Right kidney (tissue), 9 donors: ENCODE measurements at places on chromosomes 5 and 9.

- DNase-seq, result no peak
These were observed 50.6 kb downstream of the SMARCA2 start for GRCh38 chr9:2065704-2066103.

GRCh38 chr5:76669245-76669644 lies 46.0 kb upstream of the F2RL2 start:
- DNase-seq, result no peak

DNA sequence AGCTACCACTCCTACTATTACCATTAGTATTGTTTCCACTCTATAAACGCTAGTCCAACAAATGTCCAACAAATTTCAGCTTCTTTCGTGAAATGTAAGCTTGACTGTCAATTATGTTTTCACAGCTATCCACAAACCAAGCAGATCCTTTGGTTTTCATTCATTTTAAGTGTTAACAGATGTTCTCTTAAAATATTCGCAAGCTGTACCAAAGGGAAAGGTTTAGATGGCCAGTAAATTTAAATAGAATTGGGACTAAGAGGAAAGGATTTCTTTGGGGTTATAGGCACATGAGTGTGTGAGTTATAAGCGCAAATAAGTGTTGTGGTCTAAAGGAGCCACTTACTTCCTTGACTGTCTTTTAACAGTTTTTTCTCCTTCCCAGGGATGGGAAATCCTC lies 136.8 kb upstream of the ADRA1B start:
- no peak for DNase-seq

DNA sequence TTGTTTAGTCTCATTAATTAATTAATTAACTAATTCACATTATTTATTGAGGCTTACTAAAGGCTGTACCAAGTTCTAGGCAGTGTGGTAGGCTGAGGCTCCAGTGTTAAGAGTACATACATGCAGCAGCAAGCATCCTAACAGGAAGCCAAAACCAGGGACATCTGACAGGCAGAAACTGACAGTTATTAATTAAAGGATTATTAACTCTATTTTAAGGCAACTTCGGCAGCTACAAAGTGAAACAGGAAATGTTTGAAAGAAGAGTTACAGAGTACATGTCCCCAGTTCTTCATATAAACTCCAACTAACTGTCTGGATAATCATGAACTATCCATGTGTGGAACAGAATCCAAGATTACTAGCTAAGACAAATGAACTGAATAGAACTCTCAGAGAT lies 39.3 kb upstream of the GABRB2 start:
- DNase-seq, result no peak

DNA sequence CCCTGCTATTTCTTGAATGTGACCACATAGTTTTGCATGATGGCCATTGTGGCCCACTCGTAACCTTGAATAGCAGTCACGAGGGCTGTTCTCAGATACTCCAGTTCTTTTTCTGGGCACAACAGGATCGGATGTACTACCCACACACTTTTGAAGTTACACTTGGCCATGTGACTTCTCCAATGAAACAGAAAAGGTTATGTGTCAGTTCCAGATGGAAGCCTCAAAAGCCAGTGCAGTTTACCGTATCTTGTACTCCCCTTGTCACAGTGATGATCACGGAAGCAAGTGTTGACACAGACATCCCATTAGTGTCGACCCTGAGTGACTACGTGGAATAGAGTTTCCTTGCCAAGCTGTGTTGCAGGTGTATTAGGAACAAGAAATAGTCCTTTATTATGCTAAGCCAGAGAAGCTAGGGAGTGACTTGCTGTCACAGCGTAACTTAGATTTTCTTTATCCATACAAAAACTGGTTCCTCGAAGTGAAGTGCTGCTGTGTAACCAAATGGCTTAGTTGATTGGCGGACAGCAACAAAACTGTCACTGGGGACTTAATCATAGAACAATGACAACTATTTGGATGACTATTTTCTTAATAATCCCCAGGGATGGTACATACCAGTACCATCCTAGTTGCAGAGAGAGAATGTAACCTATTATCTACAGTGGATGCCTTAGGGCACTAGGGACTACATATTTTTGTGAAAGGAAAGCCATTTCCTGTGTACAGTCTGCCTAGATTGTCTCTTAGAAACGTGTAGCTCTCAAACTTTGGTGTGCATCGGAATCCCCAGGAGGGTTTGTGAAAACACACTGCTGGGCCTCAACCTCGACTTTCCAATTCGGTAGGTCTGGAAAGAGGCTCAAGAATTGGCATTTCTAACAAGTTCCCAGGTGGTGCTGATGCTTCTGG lies 90.1 kb upstream of the DMRT1 start:
- no peak for DNase-seq

- no peak for DNase-seq
These were observed 38.7 kb downstream of the AGXT2 start for GRCh38 chr5:35009019-35009418.

- DNase-seq, result no peak
These were observed 615.5 kb downstream of the TLE1 start for GRCh38 chr9:81073821-81074220.

DNA sequence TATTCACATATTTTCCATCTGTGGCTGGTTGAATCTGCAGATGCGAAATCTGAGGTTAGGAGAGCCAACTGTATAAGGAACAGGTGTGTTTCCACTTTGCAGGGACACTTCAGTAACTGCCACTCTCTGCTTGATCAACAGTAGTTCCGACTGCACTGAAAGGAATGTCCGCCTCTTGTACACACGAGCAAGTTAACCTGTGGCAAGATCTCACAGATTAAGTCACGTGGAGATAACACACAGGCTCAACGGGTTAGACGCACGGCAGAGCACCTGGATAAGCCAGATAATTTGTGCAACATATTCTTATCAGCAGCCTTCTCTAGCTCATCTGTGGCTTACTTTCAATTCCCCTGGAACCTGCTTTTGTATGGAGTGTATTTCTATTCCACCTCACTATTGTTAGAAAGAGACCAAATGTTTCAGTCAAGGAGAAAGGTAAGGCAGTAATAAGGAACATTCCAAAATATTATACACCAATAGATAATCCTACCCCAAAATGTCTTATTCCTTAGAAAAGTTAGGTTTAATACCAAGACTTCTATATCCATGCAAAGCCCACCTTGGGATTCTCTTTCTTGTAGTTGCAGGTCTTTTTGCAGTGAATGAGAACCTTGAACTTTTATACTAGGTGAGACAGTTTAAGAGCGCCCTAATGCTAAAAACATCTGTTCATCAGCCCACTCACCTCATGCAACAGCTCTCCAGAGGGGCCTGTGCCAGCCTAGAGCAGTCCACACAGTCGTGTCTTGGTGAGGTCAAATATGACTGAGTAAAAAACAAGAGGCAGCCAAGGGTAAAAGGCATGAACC lies 6.5 kb upstream of the C9 start:
- no peak for DNase-seq

GRCh38 chr5:79297661-79298060 lies 61.7 kb downstream of the JMY start:
- DNase-seq, result no peak

DNA sequence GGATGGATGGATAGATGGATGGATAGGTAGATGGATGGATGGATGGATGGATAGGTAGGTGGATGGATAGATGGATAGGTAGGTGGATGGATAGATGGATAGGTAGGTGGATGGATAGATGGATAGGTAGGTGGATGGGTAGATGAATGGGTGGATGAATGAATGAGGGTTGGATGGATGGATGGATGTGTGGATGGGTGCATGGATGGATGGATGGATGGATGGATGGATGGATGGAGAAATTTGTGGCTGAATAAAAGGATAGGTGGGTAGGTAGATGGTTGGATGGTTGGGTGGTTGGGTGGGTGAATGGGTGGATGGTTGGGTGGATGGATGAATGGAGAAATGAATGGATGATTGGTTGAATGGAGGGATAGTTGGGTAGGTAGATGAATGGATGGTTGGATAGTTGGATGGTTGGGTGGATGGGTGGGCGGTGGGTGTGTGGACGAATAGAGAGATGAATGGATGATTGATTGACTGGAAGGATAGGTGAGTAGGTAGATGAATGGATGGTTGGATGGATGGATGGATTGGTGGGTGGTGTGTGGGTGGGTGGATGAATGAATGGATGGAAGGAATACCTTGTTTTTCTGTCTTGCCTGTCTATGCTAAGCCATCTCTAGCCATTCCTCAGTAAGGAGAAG lies 71.0 kb upstream of the ASS1 start:
- DNase-seq, result no peak
